NCI-H1092 treated with DMSO at 0.1 percent for 48 hours (cell line): ENCODE measurements at places on chromosomes 6 and 20.

DNA sequence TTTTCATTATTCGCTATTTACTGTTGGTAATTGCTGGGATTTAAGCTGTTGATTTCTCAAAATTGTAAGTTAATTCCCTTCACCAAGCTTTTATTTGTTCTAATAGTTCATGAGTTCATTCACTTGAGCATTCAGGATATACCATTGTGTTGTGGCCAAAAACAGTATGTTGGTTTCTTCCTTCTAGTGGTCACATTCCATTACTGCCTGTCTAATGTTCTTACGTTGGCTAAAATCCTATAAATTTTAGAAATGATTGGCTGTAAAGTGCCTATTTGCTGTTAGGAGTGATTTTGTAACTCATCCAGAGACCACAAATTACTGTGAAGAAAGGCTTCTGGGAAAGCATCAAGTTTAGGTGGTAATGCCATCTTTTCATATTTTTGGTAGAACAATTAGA, 76.3 kb downstream of the FARS2 start:
- no peak for DNase-seq

DNA sequence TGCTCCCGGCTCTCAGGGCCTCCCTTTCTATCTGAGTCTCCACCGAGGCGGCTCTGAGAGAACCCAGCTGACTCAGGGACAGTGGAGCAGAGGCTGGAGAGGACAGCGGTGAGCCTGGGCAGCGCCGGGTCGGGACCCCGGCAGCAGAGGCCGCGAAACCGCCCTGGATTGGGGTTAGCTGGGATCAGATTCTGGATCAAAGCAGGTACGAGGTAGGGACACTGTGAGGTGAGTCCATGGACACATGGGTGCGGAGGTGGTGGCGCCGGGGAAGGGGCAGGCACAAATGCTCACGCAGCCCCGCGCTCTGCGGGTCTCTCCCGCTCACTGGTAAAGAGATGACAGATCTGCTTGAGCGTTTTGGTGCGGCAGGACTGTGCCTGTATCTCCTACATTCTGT, 146.4 kb upstream of the GGTLC1 start:
- no peak for DNase-seq

DNA sequence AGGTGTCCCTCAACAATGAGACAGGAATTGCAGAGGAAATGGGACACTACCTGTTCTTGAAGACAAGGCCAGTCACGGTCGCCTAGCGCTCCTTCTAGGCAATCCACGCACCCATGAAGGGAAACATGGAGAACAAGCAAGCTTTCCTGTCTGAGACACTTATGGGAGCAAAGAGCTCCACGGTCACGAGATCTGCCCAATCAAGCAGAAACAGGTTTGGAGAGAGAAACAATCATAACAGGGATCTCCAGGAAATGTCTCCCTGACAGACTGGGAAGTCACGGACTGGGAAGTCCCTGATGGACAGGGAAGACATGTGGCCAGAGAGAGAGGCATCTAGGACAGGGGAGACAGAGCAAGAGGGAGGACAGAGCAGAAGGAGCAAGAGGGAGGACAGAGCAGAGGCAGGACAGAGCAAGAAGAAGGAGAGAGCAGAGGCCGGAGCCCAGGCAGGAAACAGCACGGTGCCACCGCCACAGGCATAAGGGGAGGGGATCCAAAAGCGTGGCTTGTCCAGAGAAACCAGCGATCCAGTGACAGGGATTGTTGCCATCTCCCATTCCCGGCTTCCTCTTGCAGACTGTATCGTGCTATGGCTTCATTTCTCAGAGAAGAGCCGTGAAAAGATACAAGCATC, 167.8 kb upstream of the ZNF337 start:
- DNase-seq: no peak

GRCh38 chr6:77633471-77633870, 19.4 kb upstream of the MEI4 start:
- no peak for DNase-seq

- DNase-seq: no peak
Observed at GRCh38 chr20:49630396-49630951, 62.5 kb upstream of the PTGIS start.

DNA sequence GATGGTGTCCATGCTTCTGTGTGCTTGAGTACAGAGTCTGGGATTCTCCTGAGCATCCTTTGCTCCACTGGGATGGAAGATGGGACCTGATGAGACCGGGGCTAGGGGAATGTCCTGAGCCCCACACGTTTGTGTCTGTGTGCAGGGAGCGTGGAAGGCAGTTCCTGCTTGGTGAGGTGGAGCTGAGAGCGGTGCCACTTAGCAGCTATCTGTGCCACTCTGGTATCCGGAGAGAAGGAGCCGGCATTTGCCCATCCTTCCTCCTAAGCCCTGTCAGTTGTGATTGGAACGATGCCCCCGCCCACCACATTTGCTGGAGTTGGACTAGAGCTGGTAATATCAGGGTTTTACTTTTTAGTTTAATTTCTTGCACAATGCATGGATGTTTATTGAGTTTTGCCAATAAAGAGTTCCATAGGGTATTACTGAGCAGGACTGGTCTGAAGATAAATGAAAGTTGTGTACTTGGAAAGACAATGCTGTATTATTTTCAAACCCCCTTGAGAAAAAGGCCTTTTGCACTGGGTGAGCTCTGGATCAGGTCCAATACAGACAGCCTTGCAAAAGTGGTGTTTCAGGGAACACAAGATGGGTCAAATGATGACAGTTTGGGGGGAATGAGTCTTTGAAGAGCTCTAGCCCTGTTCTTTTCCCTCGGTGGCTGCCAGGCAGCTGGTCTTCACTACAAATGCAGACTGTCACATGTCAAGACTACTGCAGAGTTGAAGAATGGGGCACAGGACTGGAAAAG, 130.8 kb downstream of the SYCP2 start:
- DNase-seq: no peak

DNA sequence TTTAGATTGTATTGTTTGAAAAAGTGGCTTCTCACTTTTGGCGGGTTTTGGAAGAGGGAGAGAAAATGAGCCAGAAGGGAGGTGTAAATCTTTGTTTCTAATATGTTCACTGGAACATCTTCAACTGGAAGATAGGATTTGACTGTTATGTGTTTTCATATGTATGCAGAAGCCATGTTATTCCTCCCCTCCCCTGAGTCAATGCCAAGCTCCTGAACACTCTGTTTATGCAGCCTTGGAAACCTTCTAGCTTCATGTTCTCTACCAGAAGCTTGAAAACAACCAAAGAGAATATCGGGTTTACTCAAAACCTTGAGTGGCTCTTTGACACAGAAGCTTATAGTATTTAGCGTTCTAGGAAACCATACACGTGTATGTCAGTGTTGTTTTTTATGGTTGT, 279.1 kb downstream of the PRL start:
- DNase-seq: no peak

DNA sequence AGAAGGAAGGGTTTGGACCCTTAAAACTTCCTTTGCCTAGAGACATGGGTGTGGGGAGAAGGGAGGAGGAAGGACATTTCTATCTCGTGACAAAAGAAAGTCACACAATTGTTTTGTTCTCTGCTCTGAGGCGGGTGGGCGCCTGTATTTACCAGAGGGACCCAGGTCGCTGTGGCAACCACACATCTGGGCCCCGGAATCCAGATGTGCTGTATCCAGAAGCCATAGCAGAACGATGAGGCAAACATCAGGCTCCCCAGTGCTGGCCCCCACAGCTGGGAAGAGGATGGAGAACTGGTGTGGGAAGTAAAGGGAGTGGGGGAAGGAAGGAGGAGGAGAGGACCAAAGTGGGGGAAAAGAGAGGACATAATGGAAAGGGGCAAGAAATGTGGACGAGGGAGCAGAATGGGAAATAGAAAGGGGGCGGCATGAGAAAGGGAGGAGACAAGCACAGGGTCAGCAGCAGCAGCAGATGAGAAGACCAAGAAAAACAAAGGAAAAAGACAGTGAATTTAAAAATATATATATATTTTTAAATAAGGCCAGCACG, 3.4 kb upstream of the TNXB start:
- DNase-seq: no peak

- DNase-seq: no peak
Observed at GRCh38 chr6:119174879-119175817, 96.7 kb upstream of the FAM184A start.

- DNase-seq: no peak
Observed at GRCh38 chr6:90729057-90729456, 142.2 kb upstream of the MAP3K7 start.

DNA sequence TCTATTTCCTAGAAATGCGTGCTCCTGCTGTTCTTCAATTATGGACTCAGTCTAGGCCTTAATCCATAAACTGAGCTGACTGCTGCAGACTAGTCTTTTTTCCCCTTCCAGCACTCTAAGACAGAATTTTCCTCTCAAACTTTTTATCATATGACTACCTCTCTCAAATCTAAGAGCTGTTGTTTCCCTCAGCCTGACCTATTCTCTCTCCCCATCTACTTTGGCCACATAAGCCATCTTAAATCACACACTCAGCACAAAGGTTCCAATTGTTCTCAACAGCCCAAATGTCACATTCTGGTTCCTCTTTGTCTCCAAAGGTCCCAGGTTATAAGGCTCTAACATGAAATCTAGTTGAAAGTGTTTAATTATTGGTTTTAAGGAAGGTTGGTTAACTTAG, 85.2 kb downstream of the PRSS35 start:
- no peak for DNase-seq

- no peak for DNase-seq
Observed at GRCh38 chr20:53713328-53714056, 119.9 kb upstream of the ZNF217 start.

- DNase-seq: no peak
Observed at GRCh38 chr20:59765599-59766177, 161.3 kb downstream of the PHACTR3 start.

DNA sequence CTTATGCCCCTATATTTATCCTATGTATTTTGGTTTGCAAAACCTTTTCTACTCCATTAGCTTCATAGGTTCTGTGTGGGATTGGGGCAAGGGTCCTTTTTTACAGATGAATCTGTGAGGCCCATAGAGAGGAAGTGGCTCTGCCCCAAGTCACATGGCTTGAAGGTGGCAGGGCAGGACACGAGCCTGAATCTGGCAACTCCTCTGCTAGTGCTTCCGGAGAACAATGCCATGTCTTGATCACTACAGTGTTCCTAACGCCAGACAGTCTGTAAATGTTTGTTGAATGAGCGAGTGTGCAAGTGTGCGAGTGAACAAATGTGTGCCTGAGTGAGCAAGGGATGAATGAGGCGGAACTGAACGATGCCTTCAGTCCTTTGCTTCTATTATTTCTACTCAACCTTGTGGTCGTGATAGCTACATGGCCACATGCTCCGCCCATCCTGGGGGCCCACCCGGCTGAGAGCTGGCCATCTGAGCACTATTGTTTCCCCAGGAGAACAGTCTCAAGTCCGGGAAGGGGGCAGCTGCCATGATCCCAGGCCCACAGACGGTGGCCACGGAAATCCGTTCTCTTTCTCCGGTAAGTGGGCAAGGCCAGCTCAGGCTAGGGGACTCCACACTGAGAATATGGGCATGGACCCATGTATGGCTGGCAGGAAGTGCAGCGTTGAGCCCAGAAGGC, 17.8 kb upstream of the AAR2 start:
- DNase-seq: no peak

DNA sequence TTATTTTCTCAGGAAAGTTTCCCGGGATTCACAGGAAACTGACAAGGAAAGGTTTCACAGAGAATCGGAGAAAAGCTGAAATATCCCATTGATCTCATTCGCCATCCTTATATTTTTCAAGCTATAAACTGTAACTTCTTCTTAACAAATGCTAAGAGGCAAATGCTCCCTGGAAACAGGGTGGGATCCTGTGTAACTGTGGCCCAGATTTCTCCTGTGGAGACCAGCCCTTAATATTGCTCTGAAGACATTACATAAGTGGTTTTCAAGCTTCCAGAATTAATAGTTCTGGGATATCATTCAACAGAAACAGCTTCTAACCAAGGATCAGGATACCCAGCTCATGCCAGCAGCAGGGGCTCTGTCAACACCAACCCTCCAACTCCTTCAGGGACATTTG, 69.2 kb downstream of the THBS2 start:
- DNase-seq: no peak

DNA sequence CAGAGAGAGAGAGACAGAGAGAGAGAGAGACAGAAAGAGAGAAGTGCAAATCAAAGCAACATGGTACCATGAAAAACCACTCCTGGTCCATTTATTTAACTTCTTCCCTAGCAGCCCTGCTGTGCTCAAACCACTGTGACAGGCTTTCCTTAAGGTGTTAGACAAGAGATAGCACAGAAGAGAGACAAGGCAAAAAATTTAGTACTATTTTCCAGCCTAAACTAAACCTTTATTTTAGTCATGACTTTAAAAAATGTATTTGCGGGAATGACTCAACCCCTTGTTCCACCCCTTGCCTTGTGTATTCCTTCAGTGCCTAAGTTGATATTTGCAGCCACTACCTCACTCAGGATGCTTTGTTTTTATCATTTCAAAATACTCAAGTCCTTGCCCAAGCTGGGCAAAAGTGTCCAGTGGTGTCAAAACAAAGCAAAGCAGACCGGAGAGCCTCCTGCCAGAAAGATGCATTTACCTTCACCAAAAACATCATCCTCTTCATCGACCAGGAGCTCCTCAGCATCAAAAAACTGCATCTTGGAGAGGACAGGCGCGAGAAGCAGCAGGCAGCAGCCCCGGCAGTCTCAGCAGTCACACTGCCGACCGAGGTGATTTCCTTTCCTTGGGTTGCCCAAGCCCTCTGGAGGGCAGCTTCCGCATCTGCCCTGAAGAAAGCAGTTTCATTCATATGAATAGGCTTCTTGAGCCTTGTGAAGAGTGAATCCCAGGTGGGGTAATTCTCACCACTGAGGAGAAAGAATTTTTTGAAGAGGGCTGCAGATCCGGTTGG, at the start of gene RIPOR2:
Gene RIPOR2 (minus strand): TSS at position 595 of the 787 bp plus-strand sequence. CDS start 62 bp downstream, at position 533.
- DNase-seq: no peak

GRCh38 chr6:36608788-36609563, 14.8 kb downstream of the SRSF3 start:
- DNase-seq: no peak

GRCh38 chr6:107698146-107698545, 126.0 kb downstream of the SCML4 start:
- DNase-seq: no peak
